ENCODE measurements at places on chromosomes 2 and 18.

GRCh38 chr18:53864770-53865169 lies 359.7 kb downstream of the MBD2 start:
- no peak overlapping the region for H3K27ac ChIP-seq
- no peak overlapping the region for H3K4me3 ChIP-seq
- no peaks in the 10 kb centered on the region for H3K27me3 ChIP-seq
- DNase-seq: no peak

DNA sequence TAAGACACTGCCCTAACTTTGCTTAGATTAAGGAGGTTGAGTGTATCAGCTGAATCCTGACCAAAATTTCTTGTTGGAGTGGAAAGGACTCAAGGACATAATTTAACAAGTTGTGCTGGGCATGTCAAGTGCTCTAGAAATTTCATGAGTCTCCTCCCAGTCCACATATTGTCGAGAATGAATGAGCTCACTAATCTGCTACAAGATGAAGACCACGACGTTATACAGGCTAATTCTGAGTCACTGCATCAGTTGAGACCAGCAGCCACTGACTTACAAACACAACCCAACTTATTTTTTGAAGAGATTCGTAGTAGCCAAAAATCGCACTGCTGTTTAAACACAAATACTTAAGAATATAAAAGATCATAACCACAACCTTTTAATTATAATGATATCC lies 28.7 kb upstream of the SLC8A1 start:
- no peak for DNase-seq
- no peak overlapping the region for H3K27ac ChIP-seq
- H3K27me3 ChIP-seq: no peaks in the 10 kb centered on the region
- H3K4me3 ChIP-seq: no peak overlapping the region
- H3K4me1 ChIP-seq: no peaks in the 10 kb centered on the region

- H3K27ac ChIP-seq: no peak overlapping the region
- DNase-seq: no peak
- no peak overlapping the region for H3K4me3 ChIP-seq
These were observed 133.8 kb downstream of the ARL4C start for GRCh38 chr2:234363011-234363487.

- H3K27me3 ChIP-seq: peaks cover 4% of the 10 kb centered on the region
- no peaks in the 10 kb centered on the region for H3K4me1 ChIP-seq
- H3K27ac ChIP-seq: no peak overlapping the region
- H3K36me3 ChIP-seq: no peaks in the 10 kb centered on the region
These were observed 13.0 kb upstream of the TYMS start for GRCh38 chr18:644395-645004.

DNA sequence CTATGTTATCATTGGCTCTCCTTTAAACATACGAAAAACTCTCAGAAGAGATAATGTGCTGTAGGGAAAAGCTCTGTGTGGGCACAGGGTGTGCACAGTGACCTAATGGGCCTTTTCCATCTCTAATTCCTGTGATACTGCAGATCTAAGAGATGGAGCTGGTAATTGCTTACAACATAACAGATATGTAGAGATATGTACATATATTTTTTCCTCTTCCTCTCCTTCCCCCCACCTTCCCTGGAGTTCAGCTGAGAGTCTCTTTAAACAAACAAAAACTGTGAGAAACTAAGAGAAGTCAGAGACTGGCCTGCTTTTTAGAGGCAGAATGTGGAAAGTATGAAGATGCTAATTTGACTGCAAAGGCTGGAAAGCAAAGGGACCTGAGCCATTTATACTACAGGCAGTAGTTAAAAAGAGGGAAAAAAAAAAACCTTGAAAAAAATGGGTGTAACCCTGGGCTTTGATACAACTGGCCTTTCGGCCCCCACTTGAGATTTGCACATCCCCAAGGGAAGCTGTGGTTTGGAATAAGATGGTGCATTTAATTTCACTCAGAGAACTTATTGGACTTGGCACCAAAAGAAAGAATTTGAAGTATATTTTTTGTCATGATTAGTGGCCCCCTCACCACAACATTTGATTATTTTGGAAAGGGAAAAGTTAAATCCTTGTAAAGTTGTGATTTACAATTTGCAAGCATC lies 502.2 kb upstream of the ZEB2 start:
- DNase-seq: no peak
- H3K4me3 ChIP-seq: no peak overlapping the region
- no peaks in the 10 kb centered on the region for H3K36me3 ChIP-seq
- no peaks in the 10 kb centered on the region for H3K4me1 ChIP-seq

- no peak overlapping the region for H3K27ac ChIP-seq
- no peak overlapping the region for H3K4me3 ChIP-seq
- H3K27me3 ChIP-seq: no peaks in the 10 kb centered on the region
These were observed 825.8 kb upstream of the FANCL start for GRCh38 chr2:59066787-59067399.

DNA sequence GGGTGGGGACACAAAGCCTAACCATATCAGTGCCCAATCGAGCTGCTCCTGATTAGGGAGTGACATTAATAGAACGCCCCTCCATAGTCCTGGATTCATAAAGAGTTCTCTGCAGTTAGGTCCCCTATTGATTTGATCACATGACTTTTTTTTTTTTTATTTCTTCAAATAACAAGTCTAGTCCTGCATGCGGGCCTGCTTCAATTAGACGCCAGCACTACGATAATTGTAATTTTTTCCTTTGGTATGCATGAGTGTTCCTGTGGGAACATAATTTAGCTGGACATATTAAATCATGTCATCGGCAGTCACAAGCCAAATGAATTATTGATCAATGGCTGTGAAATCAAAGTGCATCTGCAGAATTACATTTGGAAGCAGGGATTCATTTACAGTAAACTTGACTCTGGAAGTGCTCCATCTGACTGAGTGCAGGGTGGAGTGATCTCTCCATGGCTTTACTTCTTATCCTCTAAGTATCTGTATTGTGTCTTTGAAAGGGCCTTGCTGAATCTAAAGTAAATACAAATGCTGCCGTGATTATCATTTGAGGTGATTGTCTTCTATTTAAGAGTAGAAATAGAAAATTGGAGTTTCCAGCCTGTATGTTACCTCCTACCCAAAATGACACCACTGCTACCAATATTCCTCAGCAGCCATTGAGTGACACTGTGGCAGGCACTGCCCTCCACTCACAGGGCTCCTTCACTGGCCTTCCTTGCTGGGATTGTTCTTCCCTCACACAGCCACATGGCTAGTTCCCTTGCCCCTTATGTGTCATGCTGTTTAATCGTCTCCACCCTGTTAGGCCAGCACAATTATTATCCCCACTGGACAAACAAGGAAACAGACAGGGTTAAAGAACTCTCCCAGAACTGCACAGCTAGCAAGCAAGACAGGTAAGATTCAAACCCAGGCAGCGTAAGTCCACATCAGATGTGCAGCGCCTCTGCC lies 337.4 kb upstream of the ID2 start:
- no peak for DNase-seq
- no peaks in the 10 kb centered on the region for H3K36me3 ChIP-seq
- H3K4me3 ChIP-seq: no peak overlapping the region
- no peak overlapping the region for H3K27ac ChIP-seq

DNA sequence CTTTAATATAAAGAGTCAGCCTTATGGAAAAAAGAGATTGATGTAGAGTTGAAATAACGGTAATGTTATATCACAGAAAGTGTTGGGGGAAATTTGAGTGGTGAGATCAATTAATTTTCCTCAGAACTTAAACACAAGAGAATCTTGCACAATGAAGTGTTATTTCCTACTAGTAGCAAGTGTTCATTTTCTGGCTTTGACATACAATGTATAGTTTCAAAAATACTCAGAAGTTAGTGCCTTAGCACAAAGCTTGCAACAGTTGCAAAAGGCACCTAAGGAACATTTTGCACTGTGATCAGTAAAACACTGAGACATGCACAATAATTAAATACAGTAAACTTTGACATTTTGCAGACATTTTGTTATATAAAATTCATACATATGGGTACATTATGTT lies 161.2 kb downstream of the CD226 start:
- no peaks in the 10 kb centered on the region for H3K4me1 ChIP-seq
- no peak overlapping the region for H3K4me3 ChIP-seq
- H3K27me3 ChIP-seq: no peaks in the 10 kb centered on the region
- DNase-seq: no peak

- H3K27me3 ChIP-seq: no peaks in the 10 kb centered on the region
- no peak for DNase-seq
- H3K4me3 ChIP-seq: no peak overlapping the region
- no peaks in the 10 kb centered on the region for H3K4me1 ChIP-seq
- H3K36me3 ChIP-seq: no peaks in the 10 kb centered on the region
- no peak overlapping the region for H3K27ac ChIP-seq
These were observed 118.9 kb upstream of the SPOPL start for GRCh38 chr2:138382672-138383071.

DNA sequence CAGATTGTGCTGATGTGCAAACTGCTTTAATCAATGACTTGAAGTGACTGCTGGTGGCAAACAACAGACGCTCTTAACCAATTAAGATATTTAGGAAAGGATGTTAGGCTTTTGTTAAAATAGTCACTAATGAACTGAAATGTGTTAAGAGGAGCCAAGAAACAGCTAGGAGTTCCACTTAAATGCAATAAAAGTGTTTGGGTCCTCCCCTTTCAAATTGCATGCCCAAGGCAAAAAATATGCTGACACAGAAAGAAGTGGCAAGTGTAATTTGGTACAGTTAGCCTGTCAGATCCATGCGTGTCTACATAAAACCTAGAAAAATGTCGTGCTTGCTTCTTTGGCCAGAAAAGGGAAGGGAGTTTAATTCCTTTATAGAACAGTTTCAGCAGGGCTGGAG lies 61.9 kb downstream of the XRCC5 start:
- H3K27ac ChIP-seq: no peak overlapping the region
- no peaks in the 10 kb centered on the region for H3K27me3 ChIP-seq
- DNase-seq: no peak
- no peak overlapping the region for H3K4me3 ChIP-seq
- peaks cover 68% of the 10 kb centered on the region for H3K36me3 ChIP-seq
- no peaks in the 10 kb centered on the region for H3K4me1 ChIP-seq

DNA sequence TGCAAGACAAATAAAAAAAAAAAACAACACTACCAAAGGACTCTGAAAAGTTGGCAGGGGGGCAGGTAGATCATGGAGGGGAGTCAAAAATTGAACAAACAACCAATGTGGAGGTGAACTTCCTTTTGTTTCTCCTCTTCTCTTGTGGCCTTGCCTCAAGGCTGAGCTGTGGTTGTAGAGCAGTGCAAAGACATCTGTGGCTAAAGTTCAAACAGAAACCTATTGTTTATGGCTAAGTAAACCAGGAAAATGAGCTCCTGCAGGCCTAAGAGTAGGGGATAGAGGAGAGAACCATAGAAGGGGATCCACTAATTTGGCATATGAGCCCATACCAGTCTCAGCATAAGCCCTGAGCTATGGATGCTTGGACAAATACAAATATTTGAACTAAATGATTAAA lies 40.2 kb upstream of the EGR4 start:
- H3K27ac ChIP-seq: no peak overlapping the region
- H3K4me1 ChIP-seq: no peaks in the 10 kb centered on the region
- H3K36me3 ChIP-seq: no peaks in the 10 kb centered on the region

GRCh38 chr18:35469725-35470124 lies 28.0 kb downstream of the INO80C start:
- DNase-seq: no peak
- no peak overlapping the region for H3K4me3 ChIP-seq
- no peaks in the 10 kb centered on the region for H3K4me1 ChIP-seq
- H3K36me3 ChIP-seq: peaks cover 10% of the 10 kb centered on the region

Measured in psoas muscle (tissue), 8 donors.